RCC 7860 (cell line): ENCODE measurements at places on chromosomes 6 and 20.
A peak's percentile ranks its signal among the peaks of the same experiment; 100 is the strongest.

DNA sequence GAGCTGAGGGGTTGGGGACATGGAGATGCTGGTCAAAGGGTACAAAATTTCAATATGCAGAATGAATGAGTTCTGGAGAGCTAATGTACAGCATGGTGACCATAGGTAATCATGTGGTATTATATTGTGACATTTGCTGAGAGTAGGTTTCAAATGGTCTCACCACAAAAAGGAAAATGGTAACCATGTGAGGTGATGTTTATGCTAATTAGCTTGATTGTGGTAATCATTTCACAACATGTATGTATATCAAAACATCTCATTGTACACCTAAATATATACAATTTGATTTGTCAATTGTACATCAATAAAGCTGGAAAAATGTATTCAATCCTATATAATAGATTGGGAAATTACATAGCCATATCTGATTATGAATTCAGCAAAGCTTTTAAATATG, 29.5 kb upstream of the TMEM14A start:
- DNase-seq = no peak

- peak; percentile 24 for DNase-seq
Observed at GRCh38 chr6:157075549-157076450, 247.5 kb downstream of the TMEM242 start.

GRCh38 chr20:54284928-54285704, 77.2 kb downstream of the PFDN4 start:
- no peak for DNase-seq

GRCh38 chr6:40889137-40889832, 149.7 kb downstream of the UNC5CL start:
- DNase-seq = no peak

DNA sequence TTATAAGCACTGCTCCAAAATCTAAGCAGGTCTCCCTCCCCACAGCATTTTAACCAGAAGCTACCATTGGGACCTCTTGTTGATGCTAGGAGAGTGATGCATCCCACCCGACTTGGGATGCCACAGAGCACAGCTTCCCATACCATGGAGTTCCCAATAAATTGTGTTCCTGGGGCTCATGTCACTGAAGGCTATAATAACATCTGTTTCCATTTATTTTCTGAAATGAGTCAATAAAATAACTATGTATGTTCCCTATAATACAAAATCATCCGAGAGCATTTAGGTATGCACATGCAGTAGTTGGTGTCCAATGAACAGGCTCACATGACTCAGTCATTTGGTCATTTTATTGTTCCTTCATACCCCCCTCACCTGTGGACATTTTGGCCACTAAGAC, 204.2 kb downstream of the TBC1D7 start:
- no peak for DNase-seq

- DNase-seq = no peak
Observed at GRCh38 chr20:8461186-8461585, 329.1 kb downstream of the PLCB1 start.

DNA sequence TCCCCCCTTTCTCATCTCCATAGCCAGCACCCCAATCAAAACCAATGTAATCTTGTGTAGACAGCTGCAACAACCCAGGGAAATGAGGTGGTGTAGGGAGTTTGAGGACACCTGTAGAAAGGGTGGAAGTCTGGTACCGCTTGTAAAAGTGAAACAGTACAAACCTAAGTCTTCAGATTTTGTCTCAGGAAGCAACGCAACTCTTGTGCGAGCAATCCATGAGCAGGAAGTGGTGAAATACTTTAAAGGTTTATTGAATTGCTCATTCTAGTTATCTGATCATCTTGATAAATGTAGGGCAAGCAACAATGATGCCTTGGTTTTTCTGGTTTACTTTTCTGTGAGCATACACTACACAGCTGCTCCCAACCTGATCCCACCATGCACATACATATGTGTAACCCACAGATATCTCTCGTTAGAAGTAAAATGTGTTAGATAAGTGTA, 71.1 kb upstream of the THEMIS start:
- peak; percentile 67 for DNase-seq

DNA sequence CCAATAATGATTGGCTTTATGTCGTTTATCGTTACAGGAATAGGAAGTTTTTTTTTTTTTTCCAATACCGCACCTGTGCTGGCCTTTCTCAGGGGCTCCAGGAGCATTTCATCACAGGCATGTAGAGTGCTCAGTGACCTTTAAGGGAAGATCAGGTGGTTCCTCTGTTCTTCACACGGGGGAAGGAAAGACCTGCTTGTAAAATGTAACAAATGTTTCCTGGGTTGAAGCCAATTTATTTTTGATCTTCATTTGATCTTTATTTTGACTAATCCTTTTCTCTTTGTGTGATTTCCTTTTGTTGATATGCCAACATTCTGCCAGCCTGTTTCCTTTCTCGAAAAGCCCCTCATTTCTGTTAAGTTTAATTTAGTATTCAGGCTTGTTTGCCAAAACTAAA, 61.9 kb upstream of the HBS1L start:
- DNase-seq = no peak

GRCh38 chr6:169019727-169020491, 233.7 kb downstream of the THBS2 start:
- DNase-seq = no peak

- DNase-seq = no peak
Observed at GRCh38 chr6:105313211-105313610, 89.7 kb downstream of the PREP start.

- DNase-seq = no peak
Observed at GRCh38 chr6:40037271-40037670, 103.0 kb upstream of the MOCS1 start.

DNA sequence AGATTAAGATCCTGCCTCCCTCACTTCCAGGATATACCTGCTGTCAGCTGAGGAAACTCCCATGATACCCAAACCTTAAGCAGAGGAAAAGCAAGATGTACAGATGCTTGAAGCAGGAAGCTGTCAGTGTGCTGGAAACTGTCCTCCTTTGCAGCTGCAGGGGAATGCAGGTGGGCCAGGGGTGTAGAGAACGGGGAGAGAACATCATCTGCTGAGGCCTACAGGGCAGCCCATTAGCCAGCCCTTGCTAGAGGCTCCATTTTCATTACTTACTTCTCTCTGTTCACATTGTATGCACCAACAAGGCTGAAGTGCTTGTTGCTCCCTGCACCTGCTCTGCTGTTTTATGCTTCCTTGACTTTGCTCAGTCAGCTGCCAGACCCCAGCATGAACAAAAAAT, 119.1 kb downstream of the PRND start:
- no peak for DNase-seq

DNA sequence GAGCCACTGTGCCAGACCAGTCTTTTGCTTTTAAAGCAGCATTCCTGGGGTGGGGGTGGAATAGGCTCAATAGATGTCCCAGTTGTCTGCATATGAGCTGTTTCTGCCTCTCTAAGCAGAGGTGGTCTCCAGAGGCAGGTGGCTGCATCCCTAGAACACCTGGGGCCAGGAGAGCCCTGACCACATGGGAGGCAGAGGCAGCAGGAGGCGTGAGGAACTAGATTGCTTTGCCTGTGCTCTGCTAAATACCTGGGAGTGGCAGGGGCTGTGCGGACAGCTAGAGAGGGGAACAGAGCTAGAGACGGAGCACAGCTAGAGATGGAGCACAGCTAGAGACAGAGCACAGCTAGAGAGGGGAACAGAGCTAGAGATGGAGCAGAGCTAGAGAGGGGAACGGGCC, 29.1 kb upstream of the CLDN20 start:
- no peak for DNase-seq

DNA sequence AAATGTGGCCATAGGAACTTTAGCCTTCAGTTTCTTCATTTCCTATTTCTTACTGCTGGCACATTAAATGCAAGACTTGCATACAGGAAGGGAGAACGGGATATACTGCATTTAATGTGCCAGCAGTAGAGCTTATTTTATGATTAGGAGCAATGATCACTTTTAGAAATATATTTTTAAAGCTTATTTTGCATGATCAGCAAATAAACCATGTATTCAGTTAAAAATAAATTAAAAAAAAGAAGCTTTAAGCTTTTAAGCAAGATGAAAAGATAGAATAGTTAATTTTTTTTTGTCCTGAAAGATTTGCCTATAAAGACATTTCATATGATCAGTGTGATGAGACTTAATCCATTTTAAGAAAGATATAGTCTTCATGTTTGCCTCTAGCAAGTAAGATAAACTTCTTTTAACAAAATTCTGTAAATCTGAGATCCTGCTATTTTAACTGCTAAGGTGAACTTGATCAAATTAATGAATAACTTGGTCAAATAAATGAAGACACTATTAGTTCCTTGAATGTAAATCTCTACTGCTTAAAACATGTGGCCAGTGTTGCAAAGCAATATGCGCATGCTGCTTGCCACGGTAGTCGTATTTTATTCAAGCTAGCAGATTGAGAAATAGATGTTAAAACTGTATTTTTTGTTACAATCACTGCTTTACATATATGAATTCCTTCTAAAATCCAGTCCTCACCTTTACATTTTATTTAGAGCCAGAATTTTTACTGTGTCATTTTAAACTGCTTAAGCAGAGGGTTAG, 36.2 kb upstream of the HCRTR2 start:
- no peak for DNase-seq

DNA sequence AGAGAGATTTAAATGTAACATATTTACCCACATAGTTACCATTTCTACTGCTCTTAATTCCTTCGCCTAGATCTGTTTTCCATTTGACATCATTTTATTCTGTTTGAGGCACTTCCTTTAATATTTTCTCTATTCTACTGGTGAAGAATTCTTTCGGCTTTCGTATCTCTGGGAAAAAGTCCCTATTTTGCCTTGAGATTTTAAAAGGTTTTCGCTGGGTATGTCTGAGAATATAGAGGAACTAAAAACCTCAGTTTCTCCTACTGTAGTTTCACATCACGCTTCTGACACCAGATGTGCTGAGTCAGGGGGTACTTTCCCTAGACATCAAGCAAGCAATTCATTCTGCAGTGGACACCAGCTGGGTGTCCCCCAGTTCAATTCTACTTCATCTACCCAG, 61.7 kb downstream of the E2F3 start:
- no peak for DNase-seq

DNA sequence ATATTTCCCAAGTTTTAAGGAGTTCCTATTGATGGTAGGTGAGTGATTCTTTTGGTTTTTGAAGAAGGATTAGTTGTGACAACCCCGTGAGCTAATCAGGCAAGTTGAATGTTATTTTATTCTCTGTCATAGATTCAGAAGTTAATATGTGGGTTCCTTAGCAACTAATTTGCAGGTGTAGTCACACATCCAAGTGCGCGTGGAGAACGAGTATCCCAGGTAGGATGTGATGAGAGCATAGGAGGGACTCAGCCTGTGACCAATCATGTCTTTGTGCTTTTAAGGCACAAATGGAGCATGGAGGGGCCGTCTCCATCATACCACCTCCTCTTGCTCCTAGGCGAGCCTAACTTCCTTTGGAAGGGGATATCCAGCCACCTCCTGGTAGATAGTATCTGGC, 41.1 kb downstream of the PPP1R14C start:
- no peak for DNase-seq

GRCh38 chr6:11050731-11051130, 6.6 kb upstream of the ELOVL2 start:
- DNase-seq = peak; percentile 52

DNA sequence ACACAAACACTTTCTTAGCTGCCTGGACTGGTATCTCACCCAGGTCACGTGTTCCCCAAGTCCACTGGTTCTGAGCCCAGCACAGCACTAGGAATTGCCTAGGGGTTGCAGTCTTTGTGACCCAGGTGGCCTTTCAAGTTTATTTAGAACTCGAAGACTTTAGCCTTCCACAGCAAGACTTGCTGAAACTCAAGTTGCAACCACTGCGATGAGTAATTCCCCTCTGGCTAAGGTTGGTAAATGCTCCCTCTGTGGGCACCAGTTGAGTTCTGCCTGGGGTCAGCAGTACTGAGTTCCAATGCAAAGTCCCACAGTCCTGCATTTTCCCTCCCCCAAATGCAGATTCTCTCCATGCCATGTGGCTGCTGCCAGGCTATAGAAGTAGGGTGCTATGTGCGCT, 77.6 kb upstream of the MOCS1 start:
- no peak for DNase-seq

DNA sequence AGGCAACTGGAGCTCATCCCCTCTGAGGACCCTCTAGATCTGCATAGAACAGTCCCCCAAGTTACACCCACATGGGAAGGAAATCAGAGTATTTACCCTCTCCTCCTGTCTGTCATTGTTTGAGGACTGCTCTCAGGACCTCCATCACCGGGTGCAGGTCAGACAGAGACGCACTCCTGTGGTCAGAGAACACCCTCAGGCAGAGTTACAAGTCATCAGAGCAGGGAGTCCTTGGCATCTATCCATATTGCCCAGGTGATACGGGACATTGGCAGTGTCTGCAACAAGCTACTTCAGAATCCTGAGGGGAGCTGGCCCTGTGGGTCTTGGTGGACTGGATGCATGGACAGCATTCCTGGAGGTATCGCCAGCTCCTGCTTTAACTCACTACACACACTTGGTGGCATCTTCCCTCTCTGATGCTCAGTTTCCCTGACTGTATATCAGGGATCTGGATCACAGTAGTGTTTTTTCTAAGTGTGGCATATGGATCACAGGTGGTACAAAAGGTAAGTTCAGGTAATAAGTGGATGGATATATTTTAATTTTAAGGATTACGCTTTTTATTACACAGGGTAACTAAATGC, 15.1 kb upstream of the ISM1 start:
- no peak for DNase-seq

- no peak for DNase-seq
Observed at GRCh38 chr6:128319946-128320345, 200.5 kb downstream of the PTPRK start.

GRCh38 chr6:3835055-3835731, 14.0 kb upstream of the FAM50B start:
- no peak for DNase-seq

GRCh38 chr6:55668591-55668990, 89.6 kb upstream of the HMGCLL1 start:
- no peak for DNase-seq

DNA sequence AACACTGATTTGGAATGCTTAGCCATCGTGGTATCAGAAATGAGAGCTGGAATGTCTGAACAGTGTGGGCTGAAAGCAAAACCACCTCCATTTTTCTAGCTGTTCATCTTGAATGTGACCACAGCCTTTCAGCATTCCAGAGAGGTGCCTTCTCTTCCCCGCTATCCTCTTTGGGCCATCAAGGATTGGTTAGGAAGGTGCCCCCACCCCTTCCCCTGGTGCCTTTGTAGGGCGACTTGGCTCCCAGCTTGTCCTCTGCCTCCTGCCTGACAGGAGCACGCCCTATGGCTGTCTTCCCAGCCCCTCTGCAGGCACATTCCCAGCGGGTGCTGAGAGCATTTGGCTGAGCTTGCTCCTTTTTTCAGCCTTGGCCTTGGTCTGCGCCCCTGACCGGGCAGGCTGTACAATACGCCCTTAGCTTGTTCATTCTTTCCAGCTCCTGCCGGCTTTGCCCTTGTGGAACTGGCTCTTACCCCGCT, 97.5 kb downstream of the ARMC2 start:
- DNase-seq = no peak

DNA sequence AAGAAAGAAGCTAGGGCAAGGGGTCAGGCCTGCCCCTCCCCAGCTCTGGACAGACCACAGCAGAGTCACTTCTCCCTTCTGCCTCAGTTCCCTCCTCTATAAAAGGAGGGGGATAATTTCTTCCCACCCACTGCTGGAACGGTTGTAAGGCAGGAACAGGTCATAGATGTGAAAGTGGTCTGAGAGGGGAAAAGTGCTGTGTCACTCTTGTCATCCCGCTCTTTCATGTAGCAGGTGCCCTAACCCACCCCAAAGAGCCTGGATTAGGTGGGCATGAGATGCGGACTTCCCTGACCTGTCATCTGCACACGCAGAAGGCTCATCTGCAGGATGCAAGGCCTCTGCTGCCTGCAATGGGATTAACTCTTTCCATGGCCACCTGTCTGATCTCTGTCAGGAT, 218.2 kb upstream of the LRFN2 start:
- DNase-seq = no peak

GRCh38 chr6:162026031-162026430, 701.5 kb downstream of the PRKN start:
- DNase-seq = no peak
